ENCODE measurements at places on chromosomes 12 and 14.
A peak's percentile ranks its signal among the peaks of the same experiment; 100 is the strongest.

GRCh38 chr12:21819678-21820077 lies 45.2 kb upstream of the KCNJ8 start:
- no peak for DNase-seq

DNA sequence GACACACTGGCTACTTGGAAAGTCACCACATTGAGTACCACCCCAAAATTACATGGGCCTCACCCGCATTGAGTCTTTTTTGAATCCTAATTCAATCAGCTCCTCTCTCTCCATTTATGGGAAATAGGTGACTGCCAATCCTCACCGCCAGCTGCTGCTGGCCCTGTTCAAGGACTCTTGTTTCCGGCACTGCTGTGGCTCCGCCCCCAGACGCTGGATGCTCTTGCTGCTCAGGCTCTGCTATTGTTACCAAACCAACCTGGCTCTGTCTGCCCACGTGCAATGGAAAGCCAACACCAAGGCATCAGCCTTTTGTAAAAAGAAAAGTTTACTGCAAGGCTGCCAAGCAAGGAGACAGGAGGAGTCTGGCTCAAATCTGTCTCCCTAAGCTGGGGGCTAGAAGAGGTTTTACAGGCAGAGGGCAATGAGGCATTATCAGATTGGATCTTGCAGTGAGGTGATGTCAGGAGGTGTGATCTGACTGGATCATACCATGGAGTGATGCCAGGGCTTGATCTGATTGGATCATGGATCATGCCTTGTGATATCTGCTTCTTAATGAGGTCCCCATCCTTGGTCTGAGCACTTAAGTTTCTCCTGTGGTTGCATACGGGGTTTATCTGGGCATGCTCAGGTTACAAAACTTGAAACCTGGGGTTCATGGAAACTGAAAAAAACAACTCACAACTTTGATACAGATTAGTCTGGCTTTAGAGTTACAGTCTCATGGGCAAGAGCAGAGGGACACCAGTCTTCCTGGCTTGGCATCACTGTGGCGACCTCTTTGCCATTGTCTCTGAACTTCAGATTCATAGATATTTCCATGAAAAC lies 117.1 kb upstream of the SLC35F4 start:
- DNase-seq, result no peak

GRCh38 chr12:49066120-49066519 lies 3.7 kb downstream of the RHEBL1 start:
- no peak for DNase-seq

DNA sequence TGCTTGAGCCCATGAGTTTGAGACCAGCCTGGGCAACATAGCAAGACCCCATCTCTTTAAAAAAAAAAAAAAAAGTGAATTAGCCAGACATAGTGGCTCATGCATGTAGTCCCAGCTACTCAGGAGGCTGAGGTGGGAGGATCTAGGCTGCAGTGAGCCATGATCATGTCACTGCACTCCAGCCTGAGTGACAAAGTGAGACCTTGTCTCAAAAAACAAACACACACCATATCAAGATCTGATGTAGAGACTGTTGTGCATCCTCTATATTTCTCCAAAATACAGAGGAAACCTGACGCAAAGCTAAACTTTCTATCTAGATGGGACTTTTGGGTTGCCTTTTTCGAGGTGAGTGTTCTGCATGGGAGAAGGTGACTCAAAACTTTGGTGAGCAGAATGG lies 77.4 kb upstream of the SLC8A3 start:
- DNase-seq, result no peak

DNA sequence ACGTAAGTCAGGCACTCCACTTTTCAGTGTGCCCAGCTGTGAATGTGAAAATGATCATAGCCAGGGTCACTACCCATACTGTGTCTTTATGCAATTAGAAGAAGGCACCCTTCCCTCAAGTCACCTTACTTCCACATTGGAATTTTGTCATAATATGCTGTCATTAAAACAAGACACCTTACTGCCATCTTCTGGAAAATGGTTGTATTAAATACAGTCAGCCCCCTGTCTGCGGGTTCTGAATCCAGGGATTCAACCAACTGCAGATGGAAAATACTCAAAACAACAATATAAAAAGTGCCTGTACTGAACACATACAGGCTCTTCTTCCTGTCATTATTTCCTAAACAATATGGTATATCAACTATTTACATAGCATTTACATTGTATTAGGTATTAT lies 70.2 kb upstream of the TBX5 start:
- no peak for DNase-seq

DNA sequence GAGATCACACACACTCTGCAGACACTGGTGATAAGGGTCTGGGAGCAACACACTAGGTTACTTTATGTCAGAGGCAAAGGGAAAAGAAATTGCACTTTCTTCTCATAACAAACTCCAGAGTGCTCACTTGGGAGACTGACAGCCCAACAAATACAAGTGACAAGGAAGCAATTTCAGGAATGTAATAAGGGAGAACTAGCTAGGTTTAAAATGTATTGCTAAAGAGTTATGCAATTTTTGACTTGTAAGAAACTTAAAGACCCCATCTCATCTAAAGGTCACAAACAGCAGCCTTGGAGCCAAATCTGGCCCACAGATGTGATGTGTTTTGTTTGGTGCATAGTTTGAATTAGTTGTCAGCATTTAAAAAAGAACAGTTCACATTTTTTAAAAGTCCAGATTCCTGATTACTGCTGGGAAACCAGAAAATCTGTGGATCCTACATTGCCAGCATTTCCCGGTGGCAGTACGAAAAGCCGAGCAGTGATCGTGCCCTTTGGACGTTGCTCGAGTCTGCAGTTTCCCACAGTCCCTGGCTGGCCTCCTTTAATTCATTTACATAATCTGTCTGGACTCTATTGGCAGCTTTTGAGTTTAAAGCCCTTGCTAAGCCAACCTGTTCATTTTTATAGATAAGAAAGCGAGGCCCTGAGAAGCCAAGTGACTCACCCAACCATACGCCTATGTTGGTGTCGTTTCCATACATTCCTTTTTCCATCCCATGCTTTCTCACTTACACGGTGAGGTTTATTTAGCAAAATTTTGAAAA lies 42.0 kb upstream of the ETV6 start:
- no peak for DNase-seq

DNA sequence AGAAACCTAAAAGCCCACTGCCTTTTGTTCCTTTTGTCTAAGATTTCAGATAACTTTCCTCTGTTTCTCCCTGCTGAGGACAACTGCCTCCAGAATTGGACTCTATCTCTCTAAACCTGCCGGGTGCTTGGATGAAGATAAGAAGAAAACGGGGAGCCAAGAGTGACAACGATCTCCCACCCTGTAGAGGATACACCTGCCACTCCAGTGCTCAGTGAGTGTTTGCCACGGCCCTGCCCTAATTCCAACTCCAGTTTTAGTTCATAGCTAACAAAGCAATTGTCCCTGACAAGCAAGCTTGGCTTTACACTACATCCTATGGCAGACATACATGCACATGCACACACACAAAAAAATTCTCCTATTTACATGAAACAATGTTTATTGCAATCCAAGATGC lies 39.3 kb downstream of the EPS8 start:
- no peak for DNase-seq

- peak; percentile 15 for DNase-seq
Observed at GRCh38 chr14:101947577-101947903, 16.8 kb upstream of the DYNC1H1 start.

DNA sequence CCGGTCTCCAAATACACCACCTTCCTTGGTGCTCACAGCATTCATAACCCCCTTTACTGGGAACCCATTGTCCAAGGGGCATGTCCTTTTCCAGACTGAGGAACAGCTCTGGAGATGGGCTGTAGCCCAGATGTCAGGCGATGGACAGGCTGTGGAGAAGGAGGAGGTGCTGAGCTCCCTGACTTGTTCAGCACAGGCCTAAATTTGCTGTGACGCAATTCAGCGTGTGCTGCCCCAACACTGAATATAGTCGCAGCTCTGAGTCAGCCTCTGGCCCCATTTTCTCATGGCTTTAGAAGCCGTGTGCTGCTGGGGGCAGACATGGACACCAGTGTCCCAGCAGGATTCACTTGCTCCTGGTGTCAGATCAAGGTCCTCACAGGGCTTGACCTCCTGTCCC lies 269.1 kb downstream of the EMP1 start:
- DNase-seq, result no peak

GRCh38 chr12:98896938-98897337 lies 251.8 kb downstream of the APAF1 start:
- no peak for DNase-seq

DNA sequence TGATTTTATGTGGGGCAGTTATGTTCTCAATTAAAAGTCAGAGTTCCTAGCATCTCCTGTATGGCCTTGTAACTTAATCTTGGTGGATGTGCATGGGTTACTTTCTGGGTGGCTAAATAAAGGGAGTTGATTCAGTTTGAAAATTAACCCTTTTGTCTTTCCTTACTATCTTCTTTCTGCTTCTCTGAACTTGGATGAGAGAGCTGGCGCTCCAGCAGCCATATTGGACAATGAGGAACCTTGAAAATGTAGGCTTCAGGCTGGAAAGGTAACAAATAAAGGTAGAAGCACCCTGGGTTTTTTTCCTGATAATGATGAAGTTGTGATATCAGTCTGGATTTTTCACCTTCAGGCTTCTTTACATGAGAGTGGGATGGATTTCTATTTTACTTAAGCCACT lies 714.1 kb upstream of the TMEM132C start:
- DNase-seq, result no peak

DNA sequence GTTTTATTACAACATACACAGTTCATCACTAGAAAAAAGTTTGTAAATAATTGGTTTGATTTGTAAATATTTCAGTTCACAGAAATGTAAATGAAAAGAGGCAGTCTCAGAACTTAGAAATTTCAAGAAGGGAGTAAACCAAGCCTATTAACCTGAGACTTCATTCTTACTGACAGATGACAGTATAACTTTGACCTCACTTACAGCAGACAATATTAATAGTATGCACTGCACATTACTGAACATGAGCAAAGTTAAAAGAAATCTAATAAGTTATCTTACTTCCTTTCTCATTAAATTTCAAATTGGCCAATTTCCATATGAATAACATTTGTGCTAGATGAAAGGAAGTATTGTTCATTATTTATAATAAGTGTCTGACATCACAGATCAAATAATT lies 235.8 kb downstream of the SLC6A15 start:
- no peak for DNase-seq

- no peak for DNase-seq
Observed at GRCh38 chr12:116135209-116135930, 142.1 kb downstream of the MED13L start.

DNA sequence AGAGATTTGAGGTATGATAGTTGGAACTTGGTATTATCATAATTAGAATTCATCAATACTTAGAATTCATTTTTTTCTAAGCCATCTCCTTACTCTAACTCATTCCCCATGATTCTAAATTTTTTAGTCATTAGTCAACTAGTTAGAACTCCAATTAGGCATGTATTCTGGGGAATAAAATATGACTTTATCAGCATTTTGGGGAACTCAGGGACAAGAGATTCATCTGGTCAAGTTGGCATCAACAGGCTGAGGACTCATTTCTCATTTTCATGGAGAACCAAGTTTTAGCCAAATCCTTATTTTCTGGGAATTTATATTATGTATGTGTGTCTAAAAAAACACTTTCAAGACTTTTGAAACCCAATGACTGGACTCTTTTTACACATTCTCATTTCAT lies 29.2 kb downstream of the DIP2B start:
- DNase-seq, result no peak

- DNase-seq, result no peak
Observed at GRCh38 chr12:81778719-81779118, 19.6 kb upstream of the PPFIA2 start.

DNA sequence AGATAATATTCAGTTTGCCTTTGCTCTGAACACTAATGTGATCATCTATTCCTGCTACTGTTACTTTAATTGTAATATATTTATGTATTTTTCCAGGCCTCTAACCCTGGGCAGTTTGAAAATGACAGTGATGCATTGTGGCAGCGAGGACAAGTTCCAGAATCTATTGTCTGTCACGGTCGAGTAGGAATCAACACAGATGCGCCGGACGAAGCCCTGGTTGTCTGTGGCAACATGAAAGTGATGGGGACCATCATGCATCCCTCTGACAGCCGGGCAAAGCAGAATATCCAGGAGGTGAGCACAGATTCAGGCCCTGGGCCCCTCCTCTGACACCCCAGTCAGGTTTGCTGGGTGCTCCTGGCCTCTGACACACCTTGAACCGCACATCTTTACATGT lies 78.5 kb downstream of the MYRFL start:
- no peak for DNase-seq

GRCh38 chr12:89451841-89452251 lies 72.8 kb downstream of the GALNT4 start:
- DNase-seq, result no peak

GRCh38 chr12:52557476-52557875 lies 4.5 kb upstream of the KRT71 start:
- DNase-seq, result no peak

DNA sequence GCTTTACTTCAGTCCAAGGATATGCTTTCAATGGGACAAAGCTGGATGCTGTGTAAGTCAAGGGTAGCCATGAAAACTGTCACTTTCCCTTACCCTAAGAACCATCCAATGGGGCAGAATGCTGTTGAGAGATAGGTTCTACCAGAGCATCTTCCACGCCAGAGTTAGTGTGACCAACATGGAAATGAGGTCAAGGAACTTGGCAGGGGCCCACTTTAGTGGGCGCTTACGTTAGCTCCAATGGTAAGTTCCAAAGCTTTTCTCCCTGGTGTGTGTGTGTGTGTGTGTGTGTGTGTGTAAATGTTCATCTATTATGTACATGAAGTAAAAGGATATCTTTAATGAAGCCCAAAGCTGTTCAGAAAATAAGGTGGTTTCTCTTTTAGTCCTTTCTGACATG lies 124.1 kb downstream of the GTF2A1 start:
- DNase-seq, result no peak

GRCh38 chr12:79344855-79345847 lies 345.6 kb downstream of the PAWR start:
- no peak for DNase-seq

- no peak for DNase-seq
Observed at GRCh38 chr12:101302741-101303140, 22.8 kb downstream of the UTP20 start.

- DNase-seq, result no peak
Observed at GRCh38 chr14:51394384-51394783, 154.3 kb downstream of the TMX1 start.

All from CD4-positive, alpha-beta T cell treated with Interleukin-17A for 4 hours (primary cell).